Activated CD4-positive, alpha-beta T cell treated with anti-CD3 and anti-CD28 coated beads for 36 hours (primary cell): ENCODE measurements at places on chromosomes 3 and 15. TPM values are rescaled to one million over a fixed set of nuclear protein-coding genes. Genes with fewer than 3 reads are reported as not detected.
A peak's percentile ranks its signal among the peaks of the same experiment; 100 is the strongest.

Gene PLSCR5
- not detected for total RNA-seq

Gene TOP2B
- total RNA-seq, result 132 TPM

DNA sequence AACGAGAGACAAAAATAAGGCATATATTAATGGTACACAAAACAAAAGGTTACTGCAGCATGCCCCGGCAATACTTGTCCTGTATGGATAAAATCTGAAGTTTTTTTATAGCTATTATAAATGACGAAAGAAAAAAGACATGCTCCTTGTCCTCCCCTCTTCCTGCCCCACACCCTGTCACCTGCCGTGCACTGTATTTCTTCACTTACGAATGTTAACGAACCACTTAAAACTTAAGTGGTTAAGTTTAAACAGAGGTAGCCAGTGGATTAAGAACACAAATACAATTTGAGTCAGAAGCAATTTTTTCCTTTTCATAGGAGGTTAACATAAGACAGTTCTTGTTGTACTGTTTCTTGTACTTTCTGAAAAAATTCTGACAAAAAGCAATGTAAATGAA, 799.1 kb upstream of the NECTIN3 start:
- H3K27ac ChIP-seq, result no peak overlapping the region
- H3K36me3 ChIP-seq, result no peaks in the 10 kb centered on the region
- no peaks in the 10 kb centered on the region for H3K4me1 ChIP-seq
- DNase-seq, result no peak

- H3K27me3 ChIP-seq, result peaks cover 3% of the 10 kb centered on the region
- H3K27ac ChIP-seq, result no peak overlapping the region
- peaks cover 7% of the 10 kb centered on the region for H3K4me1 ChIP-seq
- no peak overlapping the region for H3K4me3 ChIP-seq
- no peaks in the 10 kb centered on the region for H3K36me3 ChIP-seq
Measured at GRCh38 chr15:21267226-21267625, 173.1 kb downstream of the POTEB3 start.

DNA sequence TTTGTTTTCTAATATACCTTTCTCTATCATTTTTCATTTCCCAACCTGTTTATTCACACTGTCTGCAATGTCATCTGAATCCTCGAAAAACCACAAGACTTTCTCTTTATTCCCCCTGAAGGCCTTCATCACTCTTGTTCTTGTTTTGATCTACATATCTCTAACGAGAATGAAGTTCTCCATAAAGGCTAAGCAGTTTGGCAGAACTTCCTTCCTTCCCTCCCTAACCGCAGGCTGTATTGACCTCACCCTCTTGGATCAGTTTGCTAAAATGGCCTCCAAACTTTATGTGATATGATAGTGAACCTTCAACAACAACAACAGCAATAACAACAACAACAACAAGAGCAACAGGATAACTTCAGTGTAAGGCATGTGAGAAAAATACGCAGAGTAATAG, 392.8 kb downstream of the TIGIT start:
- no peak for DNase-seq
- no peaks in the 10 kb centered on the region for H3K27me3 ChIP-seq
- H3K36me3 ChIP-seq, result peaks cover 4% of the 10 kb centered on the region

DNA sequence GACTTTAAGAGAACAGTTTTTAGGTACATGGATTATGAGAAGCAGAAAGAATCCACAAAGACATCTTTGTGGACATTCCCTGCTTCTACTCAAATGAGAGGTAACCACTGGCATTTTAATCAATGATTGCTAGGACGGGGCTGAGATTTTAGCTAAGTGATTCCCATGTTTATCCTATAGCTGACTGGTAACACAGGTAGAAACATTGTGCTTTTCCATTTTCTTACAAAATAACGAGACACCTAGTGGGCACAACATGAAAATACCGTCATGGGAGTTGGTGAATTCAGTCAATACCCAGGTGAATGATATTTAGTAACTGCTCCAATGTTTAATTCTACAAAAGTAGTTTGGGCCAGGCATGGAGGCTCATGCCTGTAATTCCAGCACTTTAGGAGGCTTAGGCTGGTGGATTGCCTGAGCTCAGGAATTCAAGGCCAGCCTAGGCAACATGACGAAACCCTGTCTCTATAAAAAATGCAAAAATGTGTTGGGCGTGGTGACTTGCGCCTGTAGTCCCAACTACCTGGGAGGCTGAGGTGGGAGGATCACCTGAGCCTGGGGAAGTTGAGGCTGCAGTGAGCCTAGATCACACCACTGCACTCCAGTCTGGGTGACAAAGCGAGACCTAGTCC, 37.2 kb upstream of the DENND4A start:
- H3K4me3 ChIP-seq, result peak overlapping the region; percentile 17
- no peaks in the 10 kb centered on the region for H3K27me3 ChIP-seq
- H3K4me1 ChIP-seq, result peaks cover 66% of the 10 kb centered on the region

DNA sequence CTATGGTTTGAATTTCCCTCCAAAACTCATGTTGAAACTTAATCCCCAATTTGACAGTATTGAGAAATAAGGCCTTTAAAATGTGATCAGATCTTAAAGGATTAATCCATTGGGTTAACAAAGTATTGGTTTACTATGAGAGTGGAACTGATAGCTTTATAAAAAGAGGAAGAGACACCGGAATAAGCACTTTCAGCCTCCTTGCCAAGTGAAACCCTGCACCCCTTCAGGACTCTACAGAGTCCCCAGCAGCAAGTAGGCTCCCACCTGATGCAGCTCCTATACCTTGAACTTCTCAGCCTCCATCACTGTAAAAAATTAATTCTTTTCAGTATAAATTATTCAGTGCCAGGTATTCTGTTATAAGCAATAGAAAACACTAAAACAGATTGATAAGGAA, 348.3 kb downstream of the CGGBP1 start:
- H3K36me3 ChIP-seq, result no peaks in the 10 kb centered on the region
- H3K27me3 ChIP-seq, result peaks cover 2% of the 10 kb centered on the region
- H3K4me3 ChIP-seq, result no peak overlapping the region
- H3K27ac ChIP-seq, result no peak overlapping the region

- DNase-seq, result no peak
- H3K4me3 ChIP-seq, result no peak overlapping the region
- H3K27ac ChIP-seq, result peak overlapping the region; percentile 34
Measured at GRCh38 chr3:46990573-46991374, 11.3 kb downstream of the NBEAL2 start.
